ENCODE measurements at places on chromosomes 5 and 9.

- DNase-seq = no peak
- H3K36me3 ChIP-seq = no peaks in the 10 kb centered on the region
- no peaks in the 10 kb centered on the region for H3K4me1 ChIP-seq
Observed at GRCh38 chr9:27117489-27118135, 8.6 kb downstream of the TEK start.

DNA sequence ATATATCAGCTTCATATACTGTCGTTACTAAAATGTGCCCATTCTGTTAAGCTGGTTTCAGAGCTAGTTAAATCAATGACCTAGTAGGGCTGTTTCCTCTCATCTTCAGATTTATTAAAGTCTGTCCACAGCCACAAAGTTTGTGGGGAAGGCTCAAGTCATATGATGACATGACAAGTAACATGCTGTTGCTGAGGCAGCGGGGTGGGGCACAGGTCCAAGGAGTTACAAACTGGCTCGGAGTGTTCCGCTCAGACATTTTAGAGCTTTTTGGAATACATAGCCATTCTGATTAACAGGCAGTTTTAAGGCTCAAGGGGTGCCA lies 2.7 kb upstream of the ANP32B start:
- no peak overlapping the region for H3K27ac ChIP-seq
- H3K4me1 ChIP-seq = peaks cover 9% of the 10 kb centered on the region
- no peaks in the 10 kb centered on the region for H3K27me3 ChIP-seq
- no peaks in the 10 kb centered on the region for H3K36me3 ChIP-seq
- H3K4me3 ChIP-seq = no peak overlapping the region

DNA sequence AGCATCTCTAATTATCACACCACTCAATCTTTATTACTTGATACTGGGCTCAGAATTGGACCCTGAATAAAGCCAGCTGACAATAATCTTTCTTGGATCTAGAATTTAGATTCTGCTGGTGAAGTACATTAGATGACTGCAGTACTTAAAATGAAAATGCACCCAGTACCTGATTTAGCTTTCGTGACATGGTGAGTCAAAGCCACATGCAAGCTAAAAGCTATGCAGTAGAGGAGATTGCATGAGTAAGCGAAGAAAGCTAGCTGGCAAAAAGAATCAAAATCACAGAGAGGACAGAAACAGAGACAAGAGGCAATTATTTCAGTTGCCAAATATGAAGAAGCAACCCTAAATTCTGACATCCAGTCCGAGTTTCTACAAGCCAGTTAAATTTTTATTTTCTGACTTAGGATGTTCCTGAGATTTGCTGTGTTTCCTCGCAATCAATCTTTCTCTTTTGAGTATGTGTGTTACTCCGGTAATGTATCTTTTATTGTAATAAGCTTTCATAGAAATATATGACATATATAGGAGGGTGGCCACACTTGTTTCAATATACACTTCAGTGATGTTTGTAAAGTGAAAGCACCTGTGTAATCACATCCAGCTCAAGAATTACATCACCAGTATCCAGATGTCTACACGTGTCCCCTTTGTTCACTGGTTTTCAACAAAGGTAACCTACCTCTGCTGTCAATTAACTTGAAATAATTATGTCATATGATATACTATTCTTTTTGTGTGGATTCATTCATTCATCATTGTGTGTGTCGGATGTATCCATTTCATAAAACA lies 101.7 kb downstream of the CDH18 start:
- no peak for DNase-seq
- H3K4me1 ChIP-seq = no peaks in the 10 kb centered on the region
- no peak overlapping the region for H3K27ac ChIP-seq
- no peaks in the 10 kb centered on the region for H3K36me3 ChIP-seq
- H3K4me3 ChIP-seq = no peak overlapping the region
- no peaks in the 10 kb centered on the region for H3K27me3 ChIP-seq

- no peaks in the 10 kb centered on the region for H3K36me3 ChIP-seq
- peak; percentile 31 for DNase-seq
- no peaks in the 10 kb centered on the region for H3K27me3 ChIP-seq
- H3K27ac ChIP-seq = no peak overlapping the region
- no peaks in the 10 kb centered on the region for H3K4me1 ChIP-seq
Observed at GRCh38 chr5:1409381-1410110, 35.7 kb downstream of the SLC6A3 start.

GRCh38 chr5:39107350-39107749 lies 33.2 kb upstream of the RICTOR start:
- no peak overlapping the region for H3K27ac ChIP-seq
- H3K36me3 ChIP-seq = peaks cover 35% of the 10 kb centered on the region
- no peak for DNase-seq
- H3K4me1 ChIP-seq = no peaks in the 10 kb centered on the region
- H3K4me3 ChIP-seq = no peak overlapping the region
- H3K27me3 ChIP-seq = no peaks in the 10 kb centered on the region

DNA sequence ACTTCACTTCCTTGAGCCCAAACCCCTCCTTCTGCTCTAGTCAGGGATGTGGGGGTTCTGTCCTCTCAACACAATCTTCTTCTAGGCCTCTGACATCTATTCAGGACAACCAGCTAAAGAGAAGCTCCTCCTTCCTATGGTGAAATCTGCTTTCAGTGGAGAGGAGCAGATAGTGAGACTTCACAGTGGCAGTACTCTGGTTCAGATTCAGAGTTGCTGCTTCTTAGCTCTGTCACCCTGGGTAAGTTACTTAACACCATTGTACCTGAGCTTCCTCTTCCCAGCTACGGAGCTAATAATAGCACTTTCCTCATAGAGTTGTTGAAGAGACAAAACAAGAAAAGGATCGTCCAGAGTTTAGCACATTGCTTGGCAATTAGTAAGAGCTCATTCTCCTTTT lies 77.3 kb upstream of the LARP1 start:
- no peaks in the 10 kb centered on the region for H3K4me1 ChIP-seq
- DNase-seq = no peak
- H3K36me3 ChIP-seq = no peaks in the 10 kb centered on the region
